GM20000 (cell line): ENCODE measurements at places on chromosomes 1 and 21.

DNA sequence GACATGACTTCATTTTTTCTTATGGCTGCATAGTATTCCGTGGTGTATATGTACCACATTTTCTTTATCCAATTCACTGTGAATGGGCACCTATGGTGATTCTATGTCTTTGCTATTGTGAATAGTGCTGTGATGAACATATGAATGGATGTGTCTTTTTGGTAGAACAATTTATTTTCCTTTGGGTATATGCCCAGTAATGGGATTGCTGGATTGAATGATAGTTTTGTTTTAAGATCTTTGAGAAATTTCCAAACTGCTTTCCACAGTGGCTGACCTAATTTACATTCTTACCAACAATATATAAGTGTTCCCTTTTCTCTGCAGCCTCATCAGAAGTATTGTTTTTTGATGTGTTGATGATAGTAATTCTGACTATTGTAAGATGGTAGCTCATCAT, 361.7 kb upstream of the SGIP1 start:
- DNase-seq, result no peak

DNA sequence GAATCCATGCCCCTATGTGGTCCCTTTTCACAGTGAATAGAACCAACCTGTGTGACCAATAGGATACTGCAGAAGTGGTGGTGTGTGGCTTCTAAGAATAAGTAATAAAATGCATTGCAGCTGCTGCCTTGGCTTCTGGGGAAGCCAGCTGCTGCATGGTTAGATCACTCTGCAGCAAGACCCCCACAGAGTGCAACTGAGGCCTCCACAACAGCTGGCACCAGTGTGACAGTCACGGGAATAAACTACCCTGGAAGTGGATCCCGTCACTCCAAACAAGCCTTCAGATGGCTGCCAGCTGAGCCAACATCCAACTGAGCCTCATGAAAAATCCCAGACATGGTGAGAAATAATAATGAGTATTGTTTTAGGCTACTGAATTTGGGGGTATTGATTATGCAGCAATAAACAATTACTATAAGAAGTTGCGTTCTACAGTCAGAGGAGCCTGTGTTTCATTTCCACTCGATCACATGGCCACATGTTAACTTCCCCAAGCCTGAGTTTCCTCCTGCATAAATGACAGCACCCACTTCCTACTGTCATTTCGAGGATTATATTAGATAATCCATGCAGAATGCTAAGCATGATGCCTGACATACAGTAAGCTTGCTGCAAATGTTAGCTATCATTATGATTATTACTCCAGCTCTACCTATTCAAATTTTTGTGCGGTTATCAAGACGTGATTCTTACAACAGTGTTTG, 20.8 kb upstream of the COG2 start:
- no peak for DNase-seq

GRCh38 chr1:201660931-201661822, 122.2 kb downstream of the NAV1 start:
- no peak for DNase-seq

DNA sequence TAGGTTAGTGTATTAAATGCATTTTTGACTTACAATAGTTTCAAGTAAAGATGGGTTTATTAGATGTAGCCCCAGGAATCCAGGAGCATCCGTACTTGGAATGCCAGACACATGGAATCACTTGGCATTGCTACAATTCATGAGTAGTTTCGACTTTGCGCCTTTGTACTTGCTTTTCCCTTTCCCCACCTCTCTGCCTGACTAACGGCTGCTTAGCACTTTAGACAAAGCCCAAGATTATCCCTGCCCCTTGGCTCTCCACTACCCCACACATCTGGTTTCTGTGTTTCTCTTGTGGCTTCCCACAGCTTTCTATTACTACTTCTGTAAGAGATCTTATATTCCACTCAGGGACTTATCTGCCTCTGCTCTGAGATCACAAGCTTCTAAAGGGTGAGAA, 397.7 kb upstream of the POU3F1 start:
- DNase-seq, result no peak

GRCh38 chr1:12142891-12143630, 23.7 kb upstream of the TNFRSF1B start:
- no peak for DNase-seq

DNA sequence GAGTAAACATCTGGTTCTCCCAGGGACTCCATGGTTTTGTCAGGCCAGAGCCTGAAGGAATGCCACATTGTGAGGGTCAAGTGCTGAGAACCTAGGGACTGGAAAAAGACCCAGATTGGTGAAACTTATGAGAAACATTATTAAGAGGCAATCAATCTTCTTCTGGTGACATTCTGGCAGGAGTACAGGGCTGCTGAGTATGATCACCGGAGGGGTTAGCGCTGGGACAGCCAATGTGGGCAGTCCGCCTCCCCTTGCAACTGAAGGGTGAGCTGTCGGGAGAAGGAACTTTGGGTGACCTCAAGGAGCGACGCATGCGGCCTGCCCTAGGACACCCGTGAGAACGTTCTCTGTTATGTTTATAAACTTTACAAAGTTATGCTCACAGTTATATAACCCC, 429.0 kb downstream of the LMO4 start:
- DNase-seq, result no peak

DNA sequence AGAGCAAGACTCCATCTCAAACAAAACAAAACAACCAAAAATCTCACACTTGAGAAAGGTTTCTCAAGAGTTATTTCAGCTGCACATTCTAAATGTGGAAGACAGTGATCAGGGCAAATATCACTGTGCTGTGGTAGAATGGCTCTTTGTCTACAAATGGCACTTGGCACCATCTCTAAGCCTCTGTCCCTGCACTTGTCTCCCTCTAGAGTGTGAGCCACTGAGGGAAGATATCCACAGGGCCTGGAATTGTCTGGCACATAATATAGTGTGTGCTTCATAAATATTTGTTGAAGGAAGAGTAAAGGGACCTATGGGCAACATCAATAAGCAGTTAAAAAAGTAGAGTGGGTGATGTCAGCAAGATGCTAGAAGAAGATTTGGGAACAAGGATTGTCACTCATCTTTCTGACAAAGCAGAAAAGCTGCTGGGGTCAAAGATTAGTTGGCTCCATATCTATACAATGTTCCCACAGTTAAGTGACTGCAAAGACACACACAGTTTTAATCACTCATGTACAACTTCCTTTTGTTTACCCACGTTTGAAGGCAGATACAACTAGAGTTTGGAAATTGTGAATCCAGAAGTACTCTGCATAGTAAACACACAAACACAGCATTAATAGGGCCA, 19.1 kb downstream of the CD101 start:
- no peak for DNase-seq

DNA sequence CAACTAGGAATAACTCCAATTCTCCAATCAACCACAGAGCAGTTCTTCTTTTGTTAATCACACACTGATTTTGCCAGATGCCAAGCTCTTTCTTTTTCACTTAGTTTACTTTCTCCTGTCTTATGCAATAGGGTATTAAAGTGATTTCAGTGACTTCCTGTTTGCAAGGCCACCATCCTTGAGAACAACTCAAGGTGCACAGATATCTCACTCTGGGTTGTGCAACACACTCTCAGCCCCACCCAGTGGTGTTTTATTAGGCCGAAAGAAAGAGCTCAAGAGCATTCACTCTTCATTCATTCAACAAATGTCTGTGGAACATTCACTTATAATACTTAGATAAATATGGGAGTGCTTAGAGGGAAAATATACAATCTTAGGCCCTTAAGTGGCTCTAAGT, 352.5 kb downstream of the ZNF326 start:
- DNase-seq, result no peak

DNA sequence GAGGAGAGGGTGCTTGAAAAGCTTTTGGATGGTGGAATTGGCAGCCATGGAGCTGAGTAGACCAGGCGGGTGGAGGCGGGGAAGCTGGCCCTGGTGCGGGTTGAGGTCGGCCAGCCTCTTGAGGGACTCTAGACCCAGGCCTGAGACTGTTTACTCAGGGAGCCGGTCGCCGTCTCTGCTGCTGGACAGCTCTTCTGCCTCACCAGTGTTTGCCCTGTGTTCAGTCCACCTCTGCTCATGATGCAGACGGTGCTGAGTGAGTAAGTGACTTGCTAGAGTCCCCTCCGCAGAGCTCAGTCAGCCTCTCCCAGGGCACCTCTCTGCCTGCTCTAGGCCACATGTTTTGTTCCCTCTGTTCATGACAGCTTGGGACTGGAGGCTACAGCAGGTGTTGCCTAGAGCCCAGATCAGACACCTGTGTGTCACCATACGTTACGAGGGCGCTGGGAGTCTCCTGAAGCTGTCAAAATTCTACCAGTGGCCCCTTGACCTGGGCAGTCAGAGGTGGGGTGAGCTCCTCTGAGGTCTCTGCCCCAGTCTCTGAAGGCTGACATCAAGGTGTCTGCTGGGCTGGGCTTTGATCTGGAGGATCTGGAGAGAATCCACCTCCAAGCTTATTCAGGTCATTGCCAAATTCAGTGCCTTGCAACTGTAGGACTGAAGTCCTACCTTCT, 73.5 kb upstream of the WNT4 start:
- DNase-seq, result no peak

DNA sequence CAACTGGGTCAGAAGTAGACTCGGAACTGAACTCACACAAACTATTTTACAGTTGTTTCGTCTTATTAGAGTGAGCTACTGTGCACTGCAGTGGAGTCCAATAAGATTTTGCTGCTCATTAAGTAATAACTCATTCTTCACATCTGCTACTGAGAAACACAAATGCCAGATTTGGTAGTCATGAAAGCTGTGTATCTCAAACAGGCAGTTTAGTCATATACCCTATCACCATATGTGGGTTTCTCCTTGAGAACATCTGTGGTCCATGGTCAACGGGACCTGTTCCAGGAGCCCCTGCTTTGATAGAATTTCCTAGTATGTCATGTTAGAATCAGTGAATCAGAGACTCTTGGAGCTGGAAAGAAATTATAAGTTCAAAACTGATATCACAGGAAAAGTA, 60.4 kb downstream of the ALG14 start:
- DNase-seq, result no peak

GRCh38 chr1:53448241-53448841, 10.9 kb upstream of the DMRTB1 start:
- DNase-seq, result no peak

DNA sequence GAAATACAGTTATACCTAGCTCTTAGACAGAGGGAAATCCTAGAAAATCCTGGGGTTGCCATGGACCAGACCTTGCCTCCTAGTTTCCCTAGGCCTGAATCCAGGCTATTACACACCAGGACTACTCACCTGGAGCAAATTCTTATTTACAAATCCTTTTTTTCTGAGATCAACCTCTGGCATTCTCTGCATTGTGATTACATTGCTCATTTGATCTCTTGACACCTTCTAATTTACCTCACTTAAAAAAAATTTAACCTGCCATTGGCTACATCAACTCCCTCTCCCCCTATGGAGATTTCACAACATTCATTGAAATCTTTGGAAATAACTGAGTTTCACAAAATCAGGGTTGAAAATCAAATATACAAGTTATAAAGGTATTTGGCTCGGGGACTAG, 2.9 kb upstream of the C1orf105 start:
- no peak for DNase-seq

DNA sequence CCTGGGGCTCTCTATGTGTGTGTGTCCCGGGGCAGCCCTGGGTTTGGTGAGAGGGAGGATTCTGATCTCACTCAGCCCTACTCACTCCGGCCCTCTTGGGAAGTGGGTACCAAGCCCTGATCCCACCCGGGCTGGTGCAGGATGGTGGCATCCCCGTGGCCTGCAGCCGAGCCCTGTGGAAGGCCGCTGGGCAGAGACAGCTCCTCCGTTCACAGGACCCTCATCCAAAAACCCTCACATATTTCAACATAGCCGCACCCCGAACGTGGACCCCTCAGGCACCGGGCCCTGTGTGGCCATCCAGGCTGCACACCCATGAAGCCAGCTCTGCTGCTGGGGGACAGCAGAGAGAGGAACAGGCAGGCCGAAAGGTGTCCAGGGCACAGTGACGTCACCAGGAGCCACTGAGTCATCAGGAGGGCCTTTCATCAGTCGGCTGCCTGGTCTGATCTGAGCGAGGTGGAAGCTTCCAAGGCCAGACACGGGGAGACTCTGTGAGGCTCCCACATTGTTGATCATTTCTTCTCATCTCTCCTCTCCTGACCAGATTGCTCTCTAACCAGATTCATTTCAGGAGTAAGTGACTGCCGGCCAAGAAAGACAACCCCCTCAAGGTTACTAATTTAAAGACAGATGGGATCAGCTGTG, 16.2 kb upstream of the GPR157 start:
- DNase-seq, result peak; percentile 60

DNA sequence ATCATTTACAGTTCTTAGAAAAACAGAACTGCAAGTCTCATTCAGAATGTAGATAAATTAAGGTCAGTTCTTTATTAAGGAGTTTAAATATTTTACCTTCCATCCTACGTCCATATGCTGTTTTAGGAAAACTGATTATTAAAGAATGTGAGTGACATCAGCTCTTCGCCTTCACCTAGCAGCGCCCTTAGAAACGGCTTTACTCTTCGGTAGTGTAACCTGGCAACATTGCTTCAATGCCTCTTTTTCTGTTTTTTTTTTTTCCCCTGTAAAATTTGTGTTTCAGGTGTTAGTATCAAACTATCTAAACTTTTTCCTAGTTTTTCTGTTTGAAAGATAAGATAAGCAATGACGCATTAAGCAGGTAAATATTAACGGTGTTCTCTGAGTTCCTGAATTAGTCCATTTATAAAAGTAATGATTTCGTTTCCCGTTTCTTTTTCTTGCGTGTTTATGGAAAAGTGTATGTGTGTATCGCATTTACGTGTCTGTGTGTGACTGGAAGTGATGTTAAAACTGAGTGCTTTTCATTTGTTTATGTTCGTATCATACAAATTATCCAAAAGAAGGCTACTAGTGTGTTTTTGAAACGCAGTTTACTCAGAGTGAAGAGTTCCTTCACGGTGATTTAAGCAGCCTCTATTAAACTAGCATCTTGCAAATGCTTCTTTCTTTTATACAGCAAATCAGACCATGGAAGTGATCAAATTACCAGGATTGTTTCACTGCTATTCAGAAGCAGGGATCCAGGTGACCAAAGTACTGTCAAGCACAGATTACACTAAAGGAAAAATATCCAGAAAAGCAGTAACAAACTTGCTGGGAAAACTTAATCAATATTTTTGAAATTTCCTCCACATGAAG, 139.0 kb downstream of the SDCCAG8 start:
- no peak for DNase-seq

- no peak for DNase-seq
Observed at GRCh38 chr21:41783476-41784180, 16.8 kb upstream of the RIPK4 start.

DNA sequence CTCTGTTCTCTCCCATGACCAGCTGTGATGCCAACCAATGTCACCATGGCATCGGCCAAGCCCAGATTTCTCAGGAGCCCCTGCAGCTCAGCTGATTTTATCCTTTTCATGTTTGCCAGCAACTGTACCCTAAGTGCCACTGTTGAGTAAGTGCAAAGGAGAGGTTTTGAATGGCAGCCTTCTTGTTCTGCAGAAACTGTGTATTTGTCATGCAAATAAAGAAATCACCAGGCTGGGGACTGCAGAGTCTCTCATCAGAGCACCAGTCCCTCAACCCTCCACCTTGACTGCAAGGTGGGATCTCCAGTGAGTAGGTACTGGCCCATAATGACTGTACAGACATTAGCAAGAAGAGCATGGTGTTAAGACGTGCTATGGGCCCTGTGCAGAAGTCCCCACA, 26.6 kb downstream of the C8B start:
- DNase-seq, result no peak
